ENCODE measurements at places on chromosomes 16 and 17.

- DNase-seq: no peak
These were observed 88.7 kb downstream of the BMERB1 start for GRCh38 chr16:15523092-15523541.

- peak; percentile 95 for DNase-seq
These were observed 6.4 kb downstream of the PRKCB start for GRCh38 chr16:23842137-23842600.

GRCh38 chr16:30046588-30046987 lies 15.5 kb upstream of the TLCD3B start:
- no peak for DNase-seq

GRCh38 chr17:40104594-40105486 lies 4.5 kb upstream of the NR1D1 start:
- no peak for DNase-seq

- DNase-seq: peak; percentile 45
These were observed 23.3 kb upstream of the CDRT4 start for GRCh38 chr17:15490634-15491261.

DNA sequence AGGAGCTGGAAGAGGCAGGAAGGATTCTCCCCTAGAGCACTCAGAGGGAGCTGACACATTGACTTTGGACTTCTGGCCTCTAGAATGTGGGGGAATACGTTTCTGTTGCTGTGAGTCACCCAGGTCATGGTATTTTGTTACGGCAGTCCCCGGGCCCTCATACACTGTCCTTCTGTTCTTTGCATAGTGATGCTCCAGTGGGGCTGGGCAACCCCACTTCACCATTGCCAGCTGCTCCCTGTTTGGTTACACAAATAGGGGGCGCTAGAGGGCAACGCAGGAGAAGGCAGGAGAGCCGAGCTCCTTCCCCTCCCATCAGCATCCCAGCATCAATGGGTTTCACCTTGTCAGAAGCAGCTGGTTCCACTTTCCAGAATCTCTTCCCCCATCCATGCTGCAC lies 257.7 kb upstream of the FOXF1 start:
- DNase-seq: peak; percentile 14

DNA sequence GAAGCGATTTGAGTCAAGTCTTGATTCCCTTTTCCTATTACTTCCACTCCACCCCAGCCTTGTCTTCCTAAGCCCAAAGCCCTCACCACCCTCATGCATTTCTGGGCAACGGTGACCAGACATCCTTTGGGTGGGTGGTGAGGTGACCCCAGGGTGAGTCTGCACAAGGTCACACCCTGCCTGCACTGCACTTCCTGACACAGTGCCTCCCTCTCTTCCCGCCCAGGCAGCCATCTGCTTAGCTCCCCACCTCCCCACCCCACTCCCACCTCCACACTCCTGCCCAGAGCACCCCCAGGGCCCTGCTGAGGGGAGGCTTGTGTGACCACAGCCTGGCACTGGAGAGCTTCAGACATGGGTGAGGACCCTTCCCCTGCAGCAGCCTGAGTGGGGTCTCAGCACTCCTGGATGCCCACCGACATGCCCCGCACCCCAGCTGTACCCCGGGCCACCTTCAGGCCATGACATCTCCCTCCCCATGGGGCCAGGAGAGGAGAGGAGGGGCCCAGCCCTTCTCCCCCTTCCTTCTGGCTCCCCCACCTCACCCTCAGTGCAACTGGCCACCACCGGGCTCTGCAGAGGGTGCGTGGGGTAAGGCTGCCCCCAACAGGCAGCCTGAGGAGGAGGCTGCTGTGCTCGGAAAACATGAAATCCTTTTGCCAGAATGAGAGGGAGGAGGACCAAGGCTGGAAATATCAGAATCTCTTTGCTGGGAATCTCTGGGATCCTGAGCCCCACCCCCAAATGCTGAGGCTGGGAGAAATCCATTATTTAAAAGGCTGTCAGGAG lies 68.6 kb downstream of the CCT6B start:
- DNase-seq: peak; percentile 34

GRCh38 chr17:63911657-63912100 lies 621 bp upstream of the CSHL1 start:
- peak; percentile 59 for DNase-seq

All from activated CD4-positive, alpha-beta T cell treated with anti-CD3 and anti-CD28 coated beads, Interleukin-10, Interleukin-2, amounts not matched to agents 100 ng/mL and 50 ng/mL, durations not matched to agents 16 hours and 8 hours (primary cell).